H54 (cell line): ENCODE measurements at places on chromosomes 11 and 22.

DNA sequence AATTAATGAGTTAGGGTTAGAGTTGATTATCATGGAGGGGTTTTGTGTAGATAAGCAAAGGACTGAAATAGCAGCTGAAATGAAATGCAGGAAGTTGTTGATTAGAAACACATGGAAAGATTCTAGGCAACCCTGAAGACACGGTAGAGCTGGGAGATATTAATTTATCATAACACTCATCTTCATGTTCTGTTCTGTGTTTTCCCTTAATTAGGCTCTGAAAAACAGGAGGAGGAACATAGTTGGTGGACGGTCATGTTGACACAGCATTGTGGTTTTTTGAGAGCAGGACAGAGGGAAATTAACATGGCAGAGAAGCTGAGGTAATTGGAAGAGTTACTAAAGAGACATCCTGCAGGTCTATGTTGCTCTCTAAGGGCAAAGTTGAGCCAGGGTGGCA is 138.8 kb upstream of the UBASH3B start:
- DNase-seq = no peak

GRCh38 chr11:117278347-117278746 is 12.8 kb upstream of the BACE1-AS start:
- DNase-seq = no peak

DNA sequence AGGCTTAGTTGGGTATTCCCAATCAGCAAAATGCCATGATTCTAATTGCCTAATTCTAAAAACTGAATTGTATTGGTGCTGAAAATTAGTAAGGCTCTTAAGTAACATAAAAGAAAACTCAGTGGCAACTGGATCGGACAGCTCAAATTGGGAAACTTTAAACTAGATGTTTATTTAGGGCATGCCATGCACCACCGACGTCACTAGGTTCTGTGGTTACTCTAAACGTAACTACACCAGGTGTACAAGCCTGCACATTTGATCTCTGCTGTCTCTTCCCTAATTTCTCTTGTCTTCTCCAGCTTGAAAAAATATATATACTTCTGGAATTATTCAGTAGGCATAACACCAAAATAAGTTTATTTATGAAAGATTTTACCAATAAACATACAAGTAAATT is 378.2 kb downstream of the DCDC1 start:
- DNase-seq = no peak

- DNase-seq = no peak
These were observed 42.3 kb upstream of the CCDC188 start for GRCh38 chr22:20192972-20193760.

GRCh38 chr22:31583861-31584485 is 78.0 kb downstream of the PISD start:
- peak; percentile 28 for DNase-seq

DNA sequence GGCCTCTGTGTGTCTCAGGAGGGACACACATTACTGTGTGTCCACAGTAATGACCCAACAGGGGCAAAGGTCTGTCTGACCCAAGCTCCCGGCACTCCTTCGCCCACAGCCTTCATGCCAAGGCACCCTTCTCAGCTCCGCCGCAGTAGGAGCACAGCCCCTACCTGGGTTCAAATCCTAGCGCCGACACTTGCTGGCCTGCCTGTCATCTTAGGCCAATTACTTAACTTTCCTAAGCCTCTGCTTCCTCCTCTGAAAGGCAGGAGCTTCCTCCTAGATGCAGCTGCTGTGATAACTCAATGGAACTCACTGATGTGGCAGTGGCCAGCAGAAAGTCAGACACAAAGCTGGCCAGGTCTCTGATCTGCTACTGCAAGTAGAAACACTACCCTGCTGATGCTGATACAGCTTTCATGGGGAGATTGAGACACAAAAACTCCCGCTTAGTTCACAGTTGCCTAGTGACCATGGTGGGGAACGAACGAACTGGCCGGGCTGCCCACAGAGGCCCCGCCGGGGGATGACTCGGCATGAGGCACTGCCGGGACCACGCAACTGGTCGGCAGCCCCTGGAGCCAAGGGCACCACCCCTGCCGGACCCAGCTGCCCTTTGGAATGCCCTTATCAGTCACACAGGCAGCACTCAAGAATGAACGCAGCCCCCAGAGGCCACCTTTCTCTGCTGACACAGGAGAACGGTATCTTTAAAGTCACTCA is 8.1 kb downstream of the EHD1 start:
- DNase-seq = peak; percentile 76

DNA sequence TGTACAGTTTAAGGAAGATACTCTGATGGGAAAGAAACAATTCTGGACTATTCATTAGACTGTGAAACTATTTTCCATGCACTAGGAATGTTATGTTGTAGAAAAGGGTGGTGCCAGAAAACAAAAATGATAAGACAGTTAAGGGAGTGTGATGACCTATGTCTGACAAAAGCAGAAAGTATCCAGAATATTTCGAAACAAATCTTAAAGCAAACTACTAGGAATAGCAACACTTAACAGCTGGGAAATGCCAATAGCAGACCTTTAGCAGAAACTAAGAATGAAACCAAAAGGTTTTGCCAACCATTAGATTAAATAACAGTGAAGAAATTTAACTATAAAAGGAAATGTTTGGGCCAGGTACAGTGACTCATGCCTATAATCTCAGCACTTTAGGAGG is 3.3 kb upstream of the ARHGAP20 start:
- no peak for DNase-seq

- no peak for DNase-seq
These were observed 505.3 kb downstream of the SOX6 start for GRCh38 chr11:15851051-15851498.

- DNase-seq = no peak
These were observed 4.6 kb upstream of the SMCO4 start for GRCh38 chr11:93547773-93548172.

DNA sequence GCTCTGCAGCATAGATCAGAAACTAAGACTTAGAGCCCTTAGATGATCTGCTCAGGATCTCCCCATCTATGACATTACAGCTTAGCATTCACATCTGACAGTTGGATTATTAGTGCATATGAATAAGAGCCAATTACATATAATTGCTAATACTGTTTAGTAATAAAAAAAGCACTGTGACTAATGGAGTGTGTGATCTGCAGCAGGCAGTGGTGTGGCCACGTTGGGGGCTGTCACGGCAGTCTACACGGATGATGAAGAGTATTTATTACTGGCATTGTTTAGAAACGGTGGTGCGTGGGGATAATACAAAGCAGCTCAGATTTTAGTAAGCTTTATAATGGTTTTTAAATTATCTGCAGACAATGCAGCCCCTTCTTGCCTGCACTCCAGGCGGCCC is 93.5 kb upstream of the TIMP3 start:
- no peak for DNase-seq

DNA sequence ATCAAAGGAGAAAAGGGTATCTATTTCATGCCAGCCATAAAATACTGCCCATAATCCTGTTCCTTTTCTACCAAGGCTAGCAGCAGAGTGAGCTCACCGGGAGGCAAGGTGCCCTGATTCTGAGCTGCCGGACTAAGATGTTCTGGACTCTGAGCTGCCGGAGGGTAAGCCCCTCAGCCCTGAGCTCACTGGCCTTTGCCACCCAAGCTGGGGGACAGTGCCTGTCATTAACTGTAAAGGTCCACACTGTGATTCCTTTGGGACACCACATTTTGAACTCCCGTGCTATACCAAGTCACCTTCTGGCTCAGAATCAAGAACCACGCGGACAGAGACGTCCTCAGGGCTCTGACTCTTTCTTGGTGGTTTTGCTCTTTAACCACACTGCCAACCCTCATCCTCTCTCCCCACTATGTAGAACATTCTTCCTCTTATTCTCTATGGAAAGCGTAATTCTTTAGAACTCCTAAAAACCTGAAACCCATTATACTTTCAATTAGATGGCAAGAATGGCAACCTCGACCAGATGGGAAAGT is 88.4 kb upstream of the BID start:
- no peak for DNase-seq

- DNase-seq = no peak
These were observed 72.7 kb upstream of the CRTAM start for GRCh38 chr11:122765487-122766131.

- DNase-seq = no peak
These were observed 171.0 kb downstream of the NELL1 start for GRCh38 chr11:20840341-20840740.

GRCh38 chr22:48205161-48205560 is 1442.7 kb downstream of the TBC1D22A start:
- DNase-seq = no peak

DNA sequence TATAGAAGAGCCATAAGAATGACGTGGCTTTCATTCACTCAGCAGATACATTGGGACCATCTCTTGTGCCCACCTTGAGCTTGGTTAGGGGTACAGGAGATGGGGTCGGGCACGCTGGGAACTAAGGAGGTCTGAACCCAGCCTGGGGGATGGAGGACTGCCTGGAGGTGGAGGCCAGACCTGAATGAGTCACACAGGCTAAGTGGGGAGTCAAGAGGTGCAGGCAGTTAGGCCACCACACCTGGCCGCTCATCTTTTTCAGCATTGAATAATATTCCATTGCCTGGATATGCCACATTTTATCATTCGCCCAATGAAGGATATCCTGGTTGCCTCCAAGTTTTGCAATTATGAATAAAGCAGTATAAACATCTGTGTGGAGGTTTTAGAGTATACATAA is 3.8 kb upstream of the PPIL2 start:
- no peak for DNase-seq

GRCh38 chr11:60972182-60973030 is 926 bp downstream of the CD6 start:
- no peak for DNase-seq

- DNase-seq = no peak
These were observed 806 bp downstream of the COA4 start for GRCh38 chr11:73875840-73876239.

DNA sequence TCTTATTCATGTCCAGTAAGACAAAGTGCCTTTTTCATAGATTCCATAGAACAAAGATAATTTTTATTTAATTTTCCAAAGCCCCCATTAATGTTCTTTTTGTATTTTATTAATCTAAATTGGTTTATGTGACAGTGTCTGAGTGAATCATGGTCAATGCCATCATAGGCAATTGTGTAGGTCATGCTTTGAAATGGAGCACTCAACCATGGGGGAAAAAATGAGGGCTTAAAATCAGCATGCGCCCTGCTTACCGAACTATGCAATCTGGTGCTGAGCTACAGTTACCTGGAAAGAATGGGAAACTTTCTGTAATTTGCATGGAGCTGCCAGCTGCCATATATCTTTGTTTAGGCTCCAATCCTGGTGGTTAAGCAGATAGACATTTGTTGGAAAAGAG is 28.4 kb upstream of the RAB38 start:
- no peak for DNase-seq

GRCh38 chr11:13341026-13341425 is 63.4 kb downstream of the BMAL1 start:
- DNase-seq = no peak
